ENCODE measurements at places on chromosomes 11 and 22. TPM values are rescaled to one million over a fixed set of nuclear protein-coding genes. Genes with fewer than 3 reads are reported as not detected.

Gene PDGFD
- 0.12 TPM for total RNA-seq

GRCh38 chr11:62401356-62401755 lies 17.5 kb upstream of the SCGB1A1 start:
- peak overlapping the region; percentile 83 for H3K27ac ChIP-seq
- no peaks in the 10 kb centered on the region for H3K36me3 ChIP-seq
- H3K4me3 ChIP-seq = peak overlapping the region; percentile 55
- peaks cover 22% of the 10 kb centered on the region for H3K4me1 ChIP-seq
- no peak for DNase-seq

GRCh38 chr11:9753021-9753420 lies 89.1 kb downstream of the SWAP70 start:
- peak overlapping the region; percentile 1 for H3K4me3 ChIP-seq
- H3K27ac ChIP-seq = peak overlapping the region; percentile 67
- no peaks in the 10 kb centered on the region for H3K27me3 ChIP-seq
- H3K36me3 ChIP-seq = no peaks in the 10 kb centered on the region
- peaks cover 47% of the 10 kb centered on the region for H3K4me1 ChIP-seq

GRCh38 chr11:117179048-117179999 lies 781 bp downstream of the SIDT2 start:
- H3K4me3 ChIP-seq = peak overlapping the region; percentile 90
- H3K4me1 ChIP-seq = peaks cover 30% of the 10 kb centered on the region
- DNase-seq = peak; percentile 71
- H3K27ac ChIP-seq = peak overlapping the region; percentile 82

GRCh38 chr11:41816396-41816795 lies 356.9 kb upstream of the LRRC4C start:
- H3K36me3 ChIP-seq = no peaks in the 10 kb centered on the region
- no peak overlapping the region for H3K27ac ChIP-seq
- H3K4me1 ChIP-seq = no peaks in the 10 kb centered on the region
- DNase-seq = no peak

DNA sequence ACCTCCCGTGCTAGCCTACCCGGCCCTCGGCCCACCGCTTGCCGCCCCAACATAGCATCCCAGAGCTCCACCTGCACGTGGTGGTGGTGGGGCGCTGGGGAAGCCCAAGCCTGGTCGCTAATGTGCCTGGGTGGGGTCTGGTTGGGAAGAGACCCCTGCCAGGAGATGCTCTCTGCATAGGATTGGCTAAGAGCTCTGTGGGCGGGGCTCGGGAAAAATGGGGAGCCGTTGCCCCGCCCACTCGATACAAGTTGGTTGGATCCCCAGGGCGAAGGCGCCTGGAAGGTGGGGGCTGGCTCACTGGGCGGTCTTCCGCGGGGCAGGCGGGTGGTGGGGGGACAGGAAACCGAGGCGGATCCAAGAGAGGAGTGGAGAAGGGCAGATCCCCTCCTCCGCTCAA lies 7.6 kb downstream of the LRRC10B start:
- DNase-seq = no peak
- H3K4me1 ChIP-seq = no peaks in the 10 kb centered on the region
- H3K4me3 ChIP-seq = no peak overlapping the region
- peaks cover 8% of the 10 kb centered on the region for H3K27me3 ChIP-seq

Gene CNIH2
- 1.2 TPM for total RNA-seq

Gene LMO2
- not detected for total RNA-seq

DNA sequence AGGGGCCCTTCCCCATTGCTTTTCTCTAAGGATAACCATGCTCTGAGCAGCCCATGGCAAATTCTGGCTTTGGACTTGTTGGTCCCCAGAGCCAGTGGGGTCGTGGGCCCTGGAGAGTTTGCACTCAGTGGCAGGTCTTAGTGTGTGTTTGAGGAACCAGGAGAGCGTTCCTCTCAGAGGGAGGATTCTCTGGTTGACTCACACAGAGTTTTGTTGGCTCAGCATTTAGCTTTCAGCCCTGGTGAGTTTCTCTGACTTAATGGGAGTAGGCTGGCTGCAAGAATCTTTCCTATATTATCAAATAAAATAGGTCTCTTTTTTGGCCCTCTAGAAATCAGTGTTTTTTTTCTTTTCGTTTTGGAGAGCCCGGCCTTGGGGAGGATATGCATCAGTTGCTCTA lies 20.9 kb downstream of the ST14 start:
- no peak overlapping the region for H3K4me3 ChIP-seq
- no peak overlapping the region for H3K27ac ChIP-seq
- DNase-seq = no peak
- peaks cover 26% of the 10 kb centered on the region for H3K27me3 ChIP-seq
- peaks cover 3% of the 10 kb centered on the region for H3K4me1 ChIP-seq

GRCh38 chr22:19663286-19663815 lies 51.0 kb upstream of the SEPTIN5 start:
- no peaks in the 10 kb centered on the region for H3K36me3 ChIP-seq
- H3K4me3 ChIP-seq = no peak overlapping the region
- H3K27me3 ChIP-seq = peaks cover 17% of the 10 kb centered on the region

GRCh38 chr11:96241331-96241841 lies 101.6 kb downstream of the MAML2 start:
- H3K27me3 ChIP-seq = no peaks in the 10 kb centered on the region
- no peak overlapping the region for H3K27ac ChIP-seq
- peaks cover 38% of the 10 kb centered on the region for H3K4me1 ChIP-seq
- no peaks in the 10 kb centered on the region for H3K36me3 ChIP-seq

- H3K36me3 ChIP-seq = peaks cover 15% of the 10 kb centered on the region
- H3K4me1 ChIP-seq = peaks cover 42% of the 10 kb centered on the region
- no peak for DNase-seq
- peak overlapping the region; percentile 92 for H3K4me3 ChIP-seq
- no peaks in the 10 kb centered on the region for H3K27me3 ChIP-seq
- H3K27ac ChIP-seq = peak overlapping the region; percentile 95
Measured at GRCh38 chr11:66844496-66845142, 1.4 kb downstream of the RCE1 start.

- H3K27me3 ChIP-seq = no peaks in the 10 kb centered on the region
- no peak overlapping the region for H3K4me3 ChIP-seq
- peaks cover 60% of the 10 kb centered on the region for H3K4me1 ChIP-seq
- H3K36me3 ChIP-seq = peaks cover 6% of the 10 kb centered on the region
Measured at GRCh38 chr11:72719144-72719543, 33.1 kb downstream of the ARAP1 start.

DNA sequence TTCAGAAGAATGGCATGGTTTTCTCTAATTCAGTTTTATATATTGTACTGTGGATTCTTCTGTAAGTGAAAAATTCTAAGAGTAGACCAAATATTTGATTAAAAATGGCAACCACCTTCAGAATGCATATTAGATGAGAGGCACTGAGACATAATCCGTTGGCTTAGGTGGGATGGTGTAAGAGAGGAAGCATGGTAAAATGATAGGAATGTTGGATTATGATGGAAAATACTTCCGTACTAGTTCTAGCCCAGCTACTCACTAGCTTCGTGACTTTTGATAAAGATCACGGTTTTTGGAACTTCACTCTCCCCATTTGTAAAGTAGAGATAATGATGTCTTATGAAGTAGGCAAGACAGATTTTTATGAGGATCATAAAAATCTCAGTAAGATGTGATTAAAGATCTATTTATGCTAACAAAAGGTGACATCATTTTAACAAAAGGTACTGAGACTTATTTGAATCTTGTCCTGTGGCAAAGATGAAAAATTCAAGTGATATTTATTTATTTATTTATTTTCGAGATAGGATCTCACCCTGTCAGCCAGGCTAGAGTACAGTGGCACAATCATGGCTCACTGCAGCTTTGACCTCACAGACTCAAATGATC lies 37.5 kb downstream of the UVRAG start:
- no peak overlapping the region for H3K4me3 ChIP-seq
- H3K27me3 ChIP-seq = no peaks in the 10 kb centered on the region
- H3K27ac ChIP-seq = no peak overlapping the region
- DNase-seq = no peak
- peaks cover 12% of the 10 kb centered on the region for H3K36me3 ChIP-seq
- peaks cover 3% of the 10 kb centered on the region for H3K4me1 ChIP-seq

Gene XKR3
- total RNA-seq = 0.18 TPM

Gene NPTXR
- 0.96 TPM for total RNA-seq

Gene C11orf98
- total RNA-seq = 130 TPM

- H3K27me3 ChIP-seq = no peaks in the 10 kb centered on the region
- DNase-seq = no peak
- H3K4me1 ChIP-seq = peaks cover 19% of the 10 kb centered on the region
- no peak overlapping the region for H3K27ac ChIP-seq
- peaks cover 40% of the 10 kb centered on the region for H3K36me3 ChIP-seq
Measured at GRCh38 chr22:31329029-31329428, 17.1 kb downstream of the PATZ1 start.

Gene MRGPRE
- total RNA-seq = not detected

GRCh38 chr11:16783321-16783801 lies 44.9 kb downstream of the C11orf58 start:
- no peak for DNase-seq
- H3K27ac ChIP-seq = no peak overlapping the region
- H3K4me1 ChIP-seq = no peaks in the 10 kb centered on the region

DNA sequence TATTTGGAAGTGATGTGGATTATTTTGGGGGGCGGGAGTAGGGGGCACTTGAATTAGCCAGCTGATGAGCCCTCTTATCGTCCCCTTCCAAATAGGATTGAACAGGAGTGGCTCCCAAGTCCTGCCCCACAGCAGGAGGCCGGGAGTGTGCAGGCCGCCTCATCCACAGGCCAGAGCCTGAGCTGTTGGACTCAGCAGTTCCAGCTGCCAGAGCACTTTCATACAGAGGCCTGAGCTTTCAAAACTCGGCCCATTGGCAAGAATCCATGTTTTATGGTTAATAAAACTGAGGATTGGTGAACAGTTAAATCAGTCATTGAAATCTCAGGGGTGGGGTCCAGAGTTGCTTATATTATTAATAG lies 9.6 kb downstream of the FAM118A start:
- H3K36me3 ChIP-seq = peaks cover 19% of the 10 kb centered on the region
- H3K27ac ChIP-seq = peak overlapping the region; percentile 98
- peaks cover 65% of the 10 kb centered on the region for H3K4me1 ChIP-seq
- no peaks in the 10 kb centered on the region for H3K27me3 ChIP-seq

- H3K27ac ChIP-seq = no peak overlapping the region
- peaks cover 18% of the 10 kb centered on the region for H3K4me1 ChIP-seq
- no peak for DNase-seq
- no peak overlapping the region for H3K4me3 ChIP-seq
- H3K27me3 ChIP-seq = peaks cover 8% of the 10 kb centered on the region
Measured at GRCh38 chr11:117743121-117743815, 53.7 kb downstream of the DSCAML1 start.

- H3K27me3 ChIP-seq = peaks cover 49% of the 10 kb centered on the region
- no peak overlapping the region for H3K27ac ChIP-seq
- peaks cover 3% of the 10 kb centered on the region for H3K36me3 ChIP-seq
- H3K4me1 ChIP-seq = peaks cover 25% of the 10 kb centered on the region
Measured at GRCh38 chr11:34609850-34610249, 11.0 kb upstream of the EHF start.

DNA sequence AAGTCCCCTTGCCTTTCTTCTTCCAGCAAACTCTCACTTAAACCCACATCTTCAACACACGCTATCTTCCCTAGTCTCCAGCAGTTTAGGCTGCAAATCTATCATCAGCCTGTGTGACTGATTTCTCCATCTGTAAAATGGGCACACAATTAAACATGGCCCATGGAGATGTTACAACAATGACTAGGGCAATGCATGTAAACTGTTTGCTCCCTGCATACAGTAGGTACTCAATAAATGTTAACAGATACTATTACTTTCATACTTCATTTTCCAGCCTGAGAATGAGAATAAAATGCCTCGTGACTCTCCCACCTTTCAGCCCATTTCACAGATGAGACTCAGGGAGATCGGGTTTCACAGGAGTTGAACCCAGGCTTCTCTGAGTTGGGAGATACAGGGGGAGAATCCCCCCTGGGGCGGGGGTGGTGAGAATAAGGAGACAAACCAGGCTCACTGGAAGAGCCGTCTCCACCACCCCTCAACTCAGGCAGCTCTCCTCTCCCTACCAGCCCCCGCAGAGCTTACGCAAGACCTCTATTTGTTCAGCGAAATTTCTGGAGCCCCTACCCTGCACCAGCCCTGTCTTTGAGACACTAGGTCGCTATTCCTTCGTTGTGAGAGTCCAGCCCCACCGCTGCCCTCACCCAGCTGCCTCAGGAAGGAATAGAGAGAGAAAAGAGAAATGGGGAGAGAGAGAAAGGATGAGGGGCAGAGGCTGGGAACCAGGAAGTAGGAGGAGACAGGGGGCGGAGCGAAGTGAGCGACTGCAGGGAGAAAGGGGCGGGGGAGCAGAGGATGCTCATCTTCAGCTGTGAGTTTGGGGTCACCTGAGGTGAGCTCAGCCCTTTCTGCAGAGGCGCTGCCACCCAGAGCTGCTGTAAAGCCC lies 42.1 kb upstream of the KLHL35 start:
- H3K27ac ChIP-seq = peak overlapping the region; percentile 97
- no peaks in the 10 kb centered on the region for H3K27me3 ChIP-seq
- peaks cover 35% of the 10 kb centered on the region for H3K4me1 ChIP-seq

DNA sequence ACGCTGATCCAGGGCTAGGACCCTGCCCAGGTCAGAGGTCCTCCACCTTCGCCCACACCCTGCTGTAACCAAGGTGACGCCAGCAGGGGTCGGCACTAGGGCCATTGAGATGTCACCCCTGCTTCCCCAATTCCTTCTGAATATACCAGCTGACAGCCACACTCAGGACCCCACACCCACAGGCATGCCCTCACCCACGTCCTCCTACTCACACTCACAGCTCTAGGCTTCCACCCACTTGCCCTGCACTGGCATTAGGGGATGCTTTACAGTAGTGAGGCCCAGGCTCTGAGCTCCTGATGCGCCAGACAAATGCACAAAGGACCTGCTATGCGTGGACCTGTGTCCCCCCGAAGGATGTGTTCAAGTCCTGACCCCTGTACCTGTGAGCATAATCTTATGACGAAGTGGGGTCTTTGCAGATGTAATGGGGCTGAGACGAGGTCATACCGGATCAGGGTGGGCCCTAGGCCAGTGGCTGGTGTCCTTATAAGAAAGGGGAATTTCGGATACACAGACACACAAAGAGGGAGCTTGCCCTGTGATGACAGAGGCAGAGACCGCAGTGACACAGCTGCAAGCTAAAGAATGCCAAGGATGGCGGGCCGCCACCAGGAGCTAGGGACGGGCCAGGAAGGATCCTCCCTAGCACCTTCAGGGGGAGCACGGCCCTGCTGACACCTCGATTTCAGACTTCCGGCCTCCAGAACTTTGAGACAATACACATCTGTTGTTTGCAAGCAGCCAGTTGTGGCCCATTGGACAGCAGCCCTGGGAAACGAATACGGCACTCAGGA lies 11.2 kb downstream of the WNT11 start:
- peaks cover 4% of the 10 kb centered on the region for H3K4me1 ChIP-seq
- no peak overlapping the region for H3K4me3 ChIP-seq
- H3K27me3 ChIP-seq = no peaks in the 10 kb centered on the region

GRCh38 chr22:42905217-42905616 lies 48.1 kb upstream of the ARFGAP3 start:
- H3K4me1 ChIP-seq = no peaks in the 10 kb centered on the region
- no peaks in the 10 kb centered on the region for H3K36me3 ChIP-seq
- DNase-seq = no peak
- H3K27ac ChIP-seq = no peak overlapping the region
- no peak overlapping the region for H3K4me3 ChIP-seq

- H3K36me3 ChIP-seq = no peaks in the 10 kb centered on the region
- no peak for DNase-seq
- H3K4me3 ChIP-seq = no peak overlapping the region
Measured at GRCh38 chr22:22772396-22772795, 115.2 kb upstream of the IGLL5 start.
